ENCODE measurements at places on chromosomes 4 and X.

GRCh38 chrX:646796-647195 lies 16.2 kb downstream of the SHOX start:
- no peak for DNase-seq

- DNase-seq, result no peak
These were observed 177.1 kb upstream of the FRG1 start for GRCh38 chr4:189763583-189763982.

- no peak for DNase-seq
These were observed 37.4 kb downstream of the CXorf58 start for GRCh38 chrX:23945206-23945605.

DNA sequence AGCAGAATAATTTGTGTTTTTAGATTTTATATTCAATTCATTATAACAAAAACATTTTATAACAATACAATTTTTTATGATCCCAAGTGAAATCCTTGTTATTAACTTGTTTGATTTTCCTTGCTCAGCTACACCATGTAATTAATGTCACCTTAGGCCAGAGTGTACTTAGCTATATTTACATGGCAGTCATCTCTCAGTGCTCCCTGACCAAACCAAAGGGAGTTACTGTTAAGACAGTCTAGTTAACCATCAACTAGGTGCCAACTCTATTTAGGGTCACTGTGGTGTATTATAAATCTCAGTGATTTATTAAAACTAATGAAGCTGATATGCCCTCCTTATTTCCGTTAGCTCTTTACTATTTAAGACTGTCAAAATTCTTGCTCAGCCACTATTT lies 44.4 kb downstream of the CCDC158 start:
- no peak for DNase-seq

DNA sequence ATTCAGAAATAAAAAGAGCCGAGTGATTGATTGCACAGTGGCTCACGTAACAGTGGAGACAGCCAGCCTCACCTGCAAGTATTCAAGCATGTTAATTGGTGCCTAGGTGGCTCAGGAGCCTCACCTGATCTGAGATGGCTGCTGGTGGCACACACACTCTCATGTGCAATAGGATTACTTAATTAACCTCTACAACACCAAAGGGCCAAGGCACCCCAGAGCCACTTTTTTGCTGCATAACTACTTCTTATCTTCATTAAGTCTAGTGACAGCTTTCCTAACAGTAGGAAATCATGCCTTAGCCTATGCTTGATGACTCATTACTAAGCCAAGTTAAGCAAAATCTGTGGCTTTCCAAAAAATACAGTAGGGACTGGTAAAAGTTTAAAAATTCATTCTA lies 117.3 kb upstream of the NOCT start:
- no peak for DNase-seq

- no peak for DNase-seq
These were observed 15.5 kb upstream of the HPGDS start for GRCh38 chr4:94358101-94358500.

GRCh38 chr4:73613130-73613529 lies 7.1 kb downstream of the RASSF6 start:
- no peak for DNase-seq

DNA sequence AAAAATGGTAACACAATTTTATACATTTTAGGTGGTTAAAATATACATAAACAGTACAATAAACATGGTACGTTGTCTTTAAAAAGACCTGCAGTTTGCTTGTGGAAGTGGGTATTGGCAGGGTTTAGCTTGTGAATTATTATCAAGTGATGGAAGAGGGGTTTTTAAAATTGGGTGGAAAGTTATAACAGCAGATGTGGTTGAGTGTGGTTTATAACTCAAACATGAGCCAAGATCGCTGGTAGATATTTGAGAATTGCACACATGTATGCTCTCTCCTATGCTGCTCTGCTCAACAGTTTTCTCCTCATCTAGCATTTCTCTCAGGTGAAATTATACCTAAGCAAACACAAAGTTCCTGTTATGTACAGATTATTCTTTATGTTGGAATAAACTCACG lies 14.0 kb downstream of the EPGN start:
- DNase-seq, result no peak

DNA sequence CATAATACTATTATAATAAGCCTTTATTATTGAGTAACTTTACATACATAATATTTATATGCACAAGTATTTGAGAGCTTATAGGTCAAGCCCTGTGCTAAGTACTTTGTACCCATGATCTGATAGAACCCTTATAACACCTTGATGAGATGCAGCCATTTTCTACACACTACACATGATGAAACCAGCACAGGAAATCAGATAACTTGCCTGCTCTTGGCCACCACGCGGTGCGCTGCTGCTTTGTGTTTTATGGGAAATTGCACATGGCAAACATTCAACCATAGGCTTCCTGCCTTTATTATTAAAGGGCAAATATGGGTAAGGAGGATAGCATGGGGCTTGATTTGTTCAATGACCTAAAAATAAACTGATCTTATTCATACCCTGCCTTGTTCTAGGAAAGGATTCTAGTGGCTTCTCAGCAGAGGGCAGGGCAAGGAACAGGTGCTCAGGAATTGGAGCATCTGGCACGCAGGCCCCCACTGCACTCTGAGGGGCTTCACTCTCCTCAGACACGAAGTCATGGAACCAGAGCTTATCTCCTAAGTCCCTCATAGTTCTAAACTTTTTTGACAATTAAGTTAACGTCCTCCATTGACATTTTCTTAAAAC lies 31.6 kb upstream of the NAP1L5 start:
- no peak for DNase-seq

DNA sequence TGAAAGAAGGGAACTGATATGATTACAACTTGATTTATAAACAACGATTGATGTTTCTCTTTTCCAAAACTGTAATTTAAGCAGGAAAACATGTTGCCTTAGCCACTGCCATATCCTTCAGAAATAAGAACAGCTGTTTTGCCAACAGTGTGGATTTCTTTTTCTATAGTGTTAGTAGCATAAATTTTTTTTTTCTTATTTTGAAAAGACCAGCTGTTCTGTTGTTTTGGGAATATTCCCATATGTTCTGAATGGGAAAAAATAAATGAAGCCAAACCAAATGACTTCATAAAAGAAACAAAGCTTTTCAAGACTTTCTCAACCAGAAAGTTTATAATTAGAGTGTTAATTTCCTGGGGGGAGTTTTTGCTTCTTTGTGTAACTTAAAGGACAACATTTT lies 83.9 kb upstream of the ARHGAP24 start:
- no peak for DNase-seq

DNA sequence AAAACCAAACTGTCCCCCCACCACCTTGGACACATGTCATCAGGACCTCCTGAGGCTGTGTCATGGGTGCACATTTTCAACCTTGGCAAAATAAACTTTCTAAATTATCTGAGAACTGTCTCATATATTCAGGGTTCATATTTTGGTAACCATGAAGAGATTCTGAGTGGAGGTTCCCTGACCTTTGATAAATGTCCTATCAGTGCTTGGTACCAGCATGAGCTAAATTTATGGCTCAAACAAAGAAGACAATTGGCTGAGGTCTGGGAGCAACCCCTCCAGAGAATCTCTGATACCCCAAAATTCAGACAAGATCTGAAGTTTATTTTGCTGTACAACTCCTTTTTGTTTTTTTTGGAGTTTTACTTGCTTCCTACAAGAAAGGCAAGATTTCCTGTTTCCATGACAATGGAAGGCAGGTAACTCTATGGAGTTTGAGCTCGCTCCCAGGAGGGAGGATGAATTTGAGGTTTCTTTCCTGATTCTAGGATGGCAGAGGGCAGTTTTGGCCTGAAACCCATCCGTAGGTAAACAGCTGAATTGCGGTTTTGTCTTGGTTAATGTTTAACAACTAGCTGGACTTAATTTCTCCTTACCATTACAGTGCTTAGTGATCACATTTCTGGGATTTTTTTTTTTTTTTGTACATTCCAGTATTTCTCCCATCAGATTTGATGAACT lies 14.5 kb downstream of the UGT2B15 start:
- DNase-seq, result no peak

DNA sequence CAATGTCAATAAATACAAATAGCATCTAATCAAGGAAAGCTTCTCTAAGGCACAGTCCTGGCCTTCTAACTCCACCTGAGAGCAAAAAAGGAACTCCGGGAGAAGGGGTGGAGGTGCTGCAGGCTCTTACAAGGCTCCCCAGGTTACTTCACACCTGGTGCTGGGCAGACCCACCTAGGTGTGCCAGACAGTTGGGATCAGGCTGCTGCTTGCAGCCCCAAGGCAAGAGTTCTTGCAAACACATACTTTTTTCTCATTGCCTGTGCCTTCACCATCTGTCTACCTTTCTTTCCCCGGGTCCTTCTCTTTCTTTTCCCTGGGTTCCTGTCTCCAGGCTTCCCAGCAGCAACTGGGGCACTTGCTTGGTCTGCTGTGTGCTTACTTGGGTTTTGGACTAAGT lies 81.4 kb upstream of the STIM2 start:
- DNase-seq, result no peak

- no peak for DNase-seq
These were observed 82.0 kb downstream of the WWC2 start for GRCh38 chr4:183181081-183181480.

GRCh38 chrX:25013632-25014365 lies 2.0 kb downstream of the ARX start:
- no peak for DNase-seq

DNA sequence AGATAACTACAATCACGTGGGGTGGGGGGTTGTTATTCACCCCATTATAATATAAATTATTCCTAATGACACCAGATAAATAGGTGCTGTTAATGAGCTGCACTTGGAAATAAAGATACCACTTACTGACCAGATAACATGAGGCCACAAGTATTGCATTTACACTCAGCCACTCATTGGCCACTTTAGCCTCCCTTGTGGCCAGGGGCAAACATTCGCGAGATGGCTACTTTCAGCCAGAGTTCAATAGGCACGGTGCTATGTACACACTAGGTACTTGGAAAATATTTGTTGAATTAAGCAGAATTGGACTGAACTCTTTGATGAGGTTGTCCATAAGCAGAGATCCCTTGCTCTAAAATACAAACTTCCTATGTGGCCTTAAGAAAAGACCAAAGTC lies 713.7 kb upstream of the TENM3 start:
- no peak for DNase-seq

DNA sequence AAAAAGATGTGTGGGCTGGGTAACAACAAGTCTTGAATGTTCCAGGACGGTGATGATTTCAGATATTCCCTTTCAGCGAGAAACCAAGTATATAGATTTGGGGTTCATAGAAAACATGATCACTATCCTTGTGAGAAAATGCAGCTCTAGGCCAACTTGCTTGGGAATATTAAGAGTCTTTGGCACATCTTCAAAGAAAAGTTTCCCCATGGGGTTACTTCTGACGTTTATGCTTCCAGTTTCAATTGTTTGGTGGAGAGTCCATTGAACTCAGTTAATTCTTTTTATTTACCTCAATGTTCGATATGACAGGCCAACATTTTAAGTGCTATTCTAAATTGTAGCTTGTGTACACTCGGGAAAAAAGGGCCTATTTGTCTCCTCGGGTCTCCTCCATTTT lies 126.7 kb downstream of the NHS start:
- DNase-seq, result no peak

DNA sequence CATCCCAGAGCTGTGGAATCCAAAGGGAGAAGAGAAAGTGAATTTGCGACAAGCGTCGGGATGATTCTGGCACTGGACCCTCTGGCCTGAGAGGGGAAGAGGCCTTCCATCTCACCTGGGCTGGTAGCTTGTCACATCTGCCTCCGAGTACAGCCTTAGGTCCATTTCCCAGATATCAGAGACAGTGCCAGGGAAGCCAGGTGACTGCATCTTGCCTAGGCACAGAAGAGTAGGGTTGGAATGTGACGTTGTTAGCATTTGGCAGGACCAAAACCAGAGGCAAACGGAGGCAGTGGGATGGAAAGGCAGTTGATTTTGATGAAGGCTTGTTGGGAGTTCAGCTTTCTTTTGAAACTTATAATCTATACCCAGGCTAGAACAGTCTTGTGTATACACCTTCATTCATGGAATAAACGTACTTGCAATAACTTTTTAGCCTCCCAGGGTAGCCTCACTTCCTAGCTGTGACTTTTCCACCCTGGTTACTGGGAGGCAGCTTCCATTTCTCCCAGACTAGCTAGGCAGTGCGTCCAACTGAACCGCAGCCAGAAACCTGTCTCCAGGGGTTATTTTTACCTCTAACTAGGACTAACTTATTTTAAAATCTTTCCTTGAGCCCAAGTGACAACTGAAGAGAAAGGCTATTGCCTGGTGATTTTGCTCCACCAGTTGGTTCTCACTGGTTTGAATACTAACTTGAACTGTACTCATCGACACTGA lies 5.9 kb downstream of the SOD3 start:
- no peak for DNase-seq

Data from central memory CD4-positive, alpha-beta T cell (primary cell).